ENCODE measurements at places on chromosomes 7 and 10.

DNA sequence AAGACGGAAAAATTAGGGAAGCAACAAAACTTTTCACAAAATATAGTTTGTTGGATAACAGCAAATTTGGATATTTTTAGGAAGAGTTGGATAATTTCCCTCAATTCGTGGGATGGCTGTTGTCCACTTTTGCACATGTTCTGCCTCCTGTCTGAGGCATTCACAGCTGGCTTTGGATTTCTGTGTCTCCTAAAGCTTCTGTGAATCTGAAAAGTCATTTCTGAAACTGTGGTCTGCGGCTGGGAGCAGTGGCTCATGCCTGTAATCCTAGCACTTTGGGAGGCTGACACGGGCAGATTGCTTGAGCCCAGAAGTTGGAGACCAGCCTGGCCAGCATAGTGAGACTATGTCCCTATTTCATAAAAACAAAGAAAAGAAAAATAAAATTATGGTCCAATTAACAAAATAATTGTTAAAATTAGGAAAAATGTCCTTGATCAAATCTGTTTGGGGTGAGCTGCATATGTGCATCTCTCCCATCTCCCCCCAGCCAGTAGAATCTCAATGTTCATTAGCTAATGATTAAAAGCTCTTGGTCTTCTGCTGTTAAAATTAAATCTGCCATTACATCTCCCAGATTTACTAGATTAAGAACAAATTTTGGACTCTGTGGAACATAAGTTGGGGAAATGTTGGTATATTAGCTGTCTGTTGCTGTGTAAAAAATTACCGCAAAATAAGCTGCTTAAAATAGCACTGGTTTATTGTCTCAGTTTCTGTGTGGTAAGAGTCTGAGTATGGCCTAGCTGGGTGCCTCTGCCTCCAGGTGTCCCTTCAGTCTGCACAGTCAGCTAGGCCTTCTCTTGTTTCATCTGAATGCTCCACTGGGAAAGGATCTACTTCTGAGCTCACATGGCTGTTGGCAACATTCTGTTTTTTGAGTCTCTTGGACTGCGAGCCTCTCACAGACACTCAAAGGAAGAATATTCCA is 332.0 kb upstream of the FZD1 start:
- H3K4me1 ChIP-seq = no peaks in the 10 kb centered on the region
- no peak for DNase-seq
- H3K27ac ChIP-seq = no peak overlapping the region
- no peak overlapping the region for H3K4me3 ChIP-seq
- no peaks in the 10 kb centered on the region for H3K36me3 ChIP-seq

GRCh38 chr7:47190462-47190861 is 391.4 kb downstream of the TNS3 start:
- H3K27me3 ChIP-seq = no peaks in the 10 kb centered on the region
- H3K4me1 ChIP-seq = peaks cover 1% of the 10 kb centered on the region
- H3K36me3 ChIP-seq = no peaks in the 10 kb centered on the region
- no peak overlapping the region for H3K27ac ChIP-seq
- DNase-seq = no peak
- H3K4me3 ChIP-seq = no peak overlapping the region

- H3K27ac ChIP-seq = no peak overlapping the region
- H3K4me1 ChIP-seq = no peaks in the 10 kb centered on the region
Observed at GRCh38 chr10:113651021-113651420, 12.8 kb downstream of the NRAP start.

GRCh38 chr7:146290746-146291145 is 174.1 kb downstream of the CNTNAP2 start:
- no peak overlapping the region for H3K27ac ChIP-seq
- no peak for DNase-seq
- no peaks in the 10 kb centered on the region for H3K36me3 ChIP-seq
- H3K4me1 ChIP-seq = no peaks in the 10 kb centered on the region

DNA sequence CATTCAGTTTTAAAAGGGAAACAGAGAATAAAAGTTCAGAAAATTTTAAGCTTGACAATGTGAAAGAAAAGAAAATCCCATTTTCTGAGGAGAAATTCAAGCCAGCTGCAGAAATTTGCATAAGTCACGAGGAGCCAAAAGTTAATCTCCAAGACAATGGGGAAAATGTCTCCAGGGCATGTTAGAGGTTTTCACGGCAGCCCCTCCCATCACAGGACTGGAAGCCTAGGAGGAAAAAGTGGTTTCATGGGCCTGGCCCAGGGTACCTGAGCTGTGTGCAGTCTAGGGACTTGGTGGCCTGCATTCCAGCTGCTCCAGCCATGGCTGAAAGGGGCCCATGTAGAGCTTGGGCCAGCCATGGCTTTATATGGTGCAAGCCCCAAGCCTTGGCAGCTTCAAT is 59.6 kb upstream of the NXPH1 start:
- H3K4me1 ChIP-seq = no peaks in the 10 kb centered on the region
- no peak overlapping the region for H3K4me3 ChIP-seq
- no peak overlapping the region for H3K27ac ChIP-seq

DNA sequence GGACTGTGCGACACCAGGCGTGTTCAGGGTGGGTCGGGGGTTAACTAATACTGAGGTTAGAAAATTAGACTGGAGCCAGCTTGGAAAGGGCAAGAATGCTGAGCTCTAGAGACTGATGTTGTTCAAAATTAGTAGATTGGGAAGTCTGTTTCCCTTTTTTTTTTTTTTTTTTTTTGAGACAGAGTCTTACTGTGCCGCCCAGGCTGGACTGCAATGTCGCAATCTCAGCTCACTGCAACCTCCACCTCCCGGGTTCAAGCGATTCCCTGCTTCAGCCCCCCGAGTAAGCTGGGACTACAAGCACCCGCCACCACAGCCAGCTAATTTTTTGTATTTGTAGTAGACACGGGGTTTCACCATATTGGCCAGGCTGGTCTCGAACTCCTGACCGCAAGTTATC is 2.7 kb upstream of the CPVL start:
- no peak overlapping the region for H3K27ac ChIP-seq
- no peaks in the 10 kb centered on the region for H3K36me3 ChIP-seq
- no peak for DNase-seq
- no peak overlapping the region for H3K4me3 ChIP-seq

DNA sequence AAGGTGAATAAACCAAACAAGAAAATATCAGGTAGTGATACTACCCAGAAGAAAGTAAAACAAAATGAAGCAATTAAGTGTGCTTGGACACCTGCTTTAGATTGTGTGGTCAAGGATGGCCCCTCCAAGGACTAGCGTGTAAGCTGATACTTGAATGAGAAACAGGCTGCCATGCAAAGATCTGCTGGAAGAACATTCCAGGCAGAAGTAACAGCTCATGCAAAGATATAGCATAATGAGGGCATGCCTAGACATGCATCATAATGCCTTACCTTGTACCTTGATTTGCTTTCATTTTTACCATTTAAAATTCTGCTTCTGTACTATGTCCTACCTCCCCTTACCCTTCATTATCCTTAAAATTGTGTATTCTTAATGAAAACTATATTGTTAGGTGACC is 74.8 kb upstream of the HDAC9 start:
- H3K36me3 ChIP-seq = no peaks in the 10 kb centered on the region
- no peak overlapping the region for H3K27ac ChIP-seq
- H3K4me3 ChIP-seq = no peak overlapping the region
- DNase-seq = no peak
- H3K27me3 ChIP-seq = no peaks in the 10 kb centered on the region
- no peaks in the 10 kb centered on the region for H3K4me1 ChIP-seq

GRCh38 chr7:6320791-6321190 is 48.4 kb upstream of the CYTH3 start:
- no peak overlapping the region for H3K27ac ChIP-seq
- DNase-seq = no peak
- no peak overlapping the region for H3K4me3 ChIP-seq
- no peaks in the 10 kb centered on the region for H3K27me3 ChIP-seq
- H3K4me1 ChIP-seq = peaks cover 4% of the 10 kb centered on the region

GRCh38 chr7:81260152-81260551 is 341.3 kb upstream of the SEMA3C start:
- H3K4me1 ChIP-seq = no peaks in the 10 kb centered on the region
- H3K27ac ChIP-seq = no peak overlapping the region
- H3K27me3 ChIP-seq = no peaks in the 10 kb centered on the region
- H3K4me3 ChIP-seq = no peak overlapping the region
- no peak for DNase-seq
- H3K36me3 ChIP-seq = no peaks in the 10 kb centered on the region

DNA sequence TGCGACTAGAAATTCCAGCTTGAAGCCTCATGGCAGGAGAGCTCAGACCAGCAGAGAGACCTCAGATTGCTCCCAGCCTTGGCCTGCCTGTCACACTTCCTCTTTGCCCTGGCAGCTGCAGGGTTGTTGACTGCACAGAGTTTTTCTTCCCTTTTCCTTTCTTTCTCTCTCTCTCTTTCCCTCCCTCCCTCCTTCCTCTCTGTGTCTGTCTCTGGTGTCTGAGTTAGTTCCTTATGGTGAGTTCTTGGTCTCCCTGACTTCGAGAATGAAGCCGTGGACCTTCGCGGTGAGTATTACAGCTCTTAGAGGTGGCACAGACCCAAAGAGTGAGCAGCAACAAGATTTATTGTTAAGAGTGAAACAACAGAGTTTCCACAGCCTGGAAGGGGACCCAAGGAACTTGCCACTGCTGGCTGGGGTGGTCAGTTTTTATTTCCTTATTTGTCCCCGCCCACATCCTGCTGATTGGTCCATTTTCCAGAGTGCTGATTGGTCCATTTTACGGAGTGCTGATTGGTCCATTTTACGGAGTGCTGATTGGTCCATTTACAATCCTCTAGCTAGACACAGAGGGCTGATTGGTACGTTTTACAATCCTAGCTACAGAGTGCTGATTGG is 266.3 kb downstream of the RPS24 start:
- H3K27ac ChIP-seq = no peak overlapping the region
- peaks cover 5% of the 10 kb centered on the region for H3K4me1 ChIP-seq
- peaks cover 5% of the 10 kb centered on the region for H3K36me3 ChIP-seq
- H3K27me3 ChIP-seq = no peaks in the 10 kb centered on the region
- no peak overlapping the region for H3K4me3 ChIP-seq

DNA sequence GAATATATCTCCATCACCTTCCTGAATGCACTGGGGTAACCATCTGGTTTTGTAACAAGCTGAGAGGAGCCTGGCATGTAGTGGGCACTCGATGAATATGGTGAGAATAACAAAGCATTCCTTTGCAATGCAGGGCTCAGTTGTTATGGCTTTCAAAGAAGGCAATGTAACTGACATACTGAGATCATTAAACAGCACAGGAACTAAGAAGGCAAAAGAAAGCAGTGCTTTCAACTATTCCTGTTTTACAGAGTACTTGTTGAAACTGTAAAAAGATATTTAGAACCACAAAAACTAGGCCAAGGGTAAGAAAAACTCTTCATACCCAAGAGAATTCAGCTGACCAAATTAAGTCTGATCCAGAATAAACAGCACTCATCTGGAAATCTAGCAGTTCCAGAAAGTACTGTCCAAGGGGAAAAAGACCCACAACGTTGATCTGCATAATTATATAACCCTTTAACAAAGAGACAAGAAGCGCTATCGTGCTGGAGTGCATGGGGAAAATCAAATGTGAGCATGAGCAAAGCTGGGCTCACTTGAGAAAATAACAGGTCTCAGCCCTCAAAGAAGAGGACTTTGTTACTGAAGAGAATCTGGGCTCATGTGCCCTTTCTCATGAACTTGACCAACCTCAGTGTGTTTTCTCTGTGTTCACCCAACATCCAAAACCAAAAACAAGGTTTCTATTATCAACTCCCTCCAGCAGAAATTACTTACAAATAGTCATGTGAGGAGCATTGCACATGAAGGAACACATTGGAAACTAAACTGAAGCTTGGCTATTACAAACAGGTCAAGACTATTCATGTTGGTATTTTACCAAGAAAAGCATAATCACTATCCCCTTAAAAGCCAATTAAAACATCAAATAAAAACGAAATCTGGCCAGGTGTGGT is 116.2 kb downstream of the AVL9 start:
- no peak for DNase-seq
- H3K27me3 ChIP-seq = no peaks in the 10 kb centered on the region
- no peak overlapping the region for H3K27ac ChIP-seq
- no peaks in the 10 kb centered on the region for H3K4me1 ChIP-seq

DNA sequence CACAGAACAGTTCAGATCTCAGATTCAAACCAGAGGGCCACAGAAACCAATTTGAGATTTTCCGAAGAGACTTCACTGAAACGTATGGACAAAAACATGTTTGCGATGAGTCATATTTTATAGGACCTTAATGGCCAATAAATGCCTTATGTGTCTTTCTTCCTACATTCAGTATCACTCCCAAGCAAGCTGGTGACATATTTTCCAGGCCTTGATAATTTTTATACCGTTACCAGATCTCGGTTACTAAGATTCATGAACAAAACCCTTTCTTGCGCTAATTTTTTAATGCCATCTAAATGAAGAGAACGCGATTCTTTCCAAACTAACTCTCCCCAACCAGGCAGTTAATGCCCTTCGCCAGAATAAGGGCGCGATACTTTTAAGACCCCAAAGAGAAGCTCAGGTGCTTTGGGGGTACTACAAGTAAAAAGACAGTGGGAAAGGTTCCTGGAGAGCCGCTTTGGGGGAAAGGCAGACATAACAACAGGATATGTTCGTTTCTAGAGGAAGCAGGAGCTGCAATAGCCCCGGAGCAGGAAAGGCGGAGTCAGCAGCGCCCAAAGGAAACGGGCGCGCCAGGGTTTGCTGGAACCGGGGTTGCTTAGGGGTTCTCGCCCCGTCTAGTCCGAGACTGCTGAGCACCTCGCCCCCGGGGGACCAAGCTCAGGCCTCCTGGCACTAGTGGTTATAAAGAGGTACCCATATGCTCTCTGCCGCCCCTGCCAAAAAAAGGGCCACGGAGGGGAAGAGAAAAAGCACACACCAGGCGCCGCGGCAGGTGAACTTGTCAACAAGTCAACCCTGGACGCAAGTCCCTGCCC is 884 bp downstream of the ICA1 start:
- no peaks in the 10 kb centered on the region for H3K36me3 ChIP-seq
- H3K4me3 ChIP-seq = peak overlapping the region; percentile 76
- H3K27ac ChIP-seq = no peak overlapping the region
- peaks cover 6% of the 10 kb centered on the region for H3K4me1 ChIP-seq
- DNase-seq = no peak

DNA sequence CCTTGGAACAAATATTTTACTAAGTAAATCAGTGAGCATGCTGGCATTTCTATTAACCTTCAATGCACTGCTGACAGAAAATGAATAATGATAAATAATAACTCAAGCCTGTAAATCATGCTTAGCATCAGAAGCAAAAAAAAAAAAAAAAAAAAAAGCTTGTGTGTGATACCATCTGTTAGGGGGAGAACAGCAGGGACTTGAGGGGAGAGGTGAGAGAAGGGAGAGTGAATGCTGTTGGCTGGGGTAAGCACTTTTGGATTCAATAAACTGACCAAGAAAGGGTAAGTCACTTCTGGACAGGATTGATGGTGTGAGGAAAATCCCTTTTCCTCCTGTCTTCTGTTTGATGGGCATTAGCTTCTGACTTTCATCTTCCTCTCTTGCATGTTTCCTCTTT is 996.4 kb downstream of the KCNMA1 start:
- H3K4me3 ChIP-seq = no peak overlapping the region
- H3K27me3 ChIP-seq = no peaks in the 10 kb centered on the region
- no peaks in the 10 kb centered on the region for H3K36me3 ChIP-seq
- no peak for DNase-seq

DNA sequence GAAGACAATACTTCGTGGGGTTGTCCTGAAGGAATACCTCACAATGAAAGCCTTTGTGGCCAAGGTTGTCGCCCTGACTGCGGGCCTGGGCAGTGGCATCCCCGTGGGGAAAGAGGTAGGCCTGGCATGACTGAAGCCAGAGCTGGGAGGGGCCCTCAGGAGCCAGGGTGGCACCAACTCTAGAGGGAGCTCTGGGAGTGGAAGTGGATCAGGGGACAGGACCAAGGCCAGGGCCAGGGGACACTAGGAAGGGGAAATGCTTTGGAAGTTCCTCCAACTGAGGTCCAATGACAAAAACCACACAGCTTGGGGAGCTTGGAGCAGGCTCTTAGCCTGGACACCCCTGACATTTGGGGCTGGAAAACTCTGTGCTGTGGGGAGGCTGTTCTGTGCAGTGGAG is 5.8 kb downstream of the CLCN1 start:
- no peaks in the 10 kb centered on the region for H3K27me3 ChIP-seq
- no peak overlapping the region for H3K4me3 ChIP-seq
- no peaks in the 10 kb centered on the region for H3K36me3 ChIP-seq
- H3K4me1 ChIP-seq = peaks cover 24% of the 10 kb centered on the region
- no peak for DNase-seq
